ENCODE measurements at places on chromosomes 13 and 19.

GRCh38 chr19:49700563-49700962 lies 9.6 kb downstream of the CPT1C start:
- DNase-seq = no peak

DNA sequence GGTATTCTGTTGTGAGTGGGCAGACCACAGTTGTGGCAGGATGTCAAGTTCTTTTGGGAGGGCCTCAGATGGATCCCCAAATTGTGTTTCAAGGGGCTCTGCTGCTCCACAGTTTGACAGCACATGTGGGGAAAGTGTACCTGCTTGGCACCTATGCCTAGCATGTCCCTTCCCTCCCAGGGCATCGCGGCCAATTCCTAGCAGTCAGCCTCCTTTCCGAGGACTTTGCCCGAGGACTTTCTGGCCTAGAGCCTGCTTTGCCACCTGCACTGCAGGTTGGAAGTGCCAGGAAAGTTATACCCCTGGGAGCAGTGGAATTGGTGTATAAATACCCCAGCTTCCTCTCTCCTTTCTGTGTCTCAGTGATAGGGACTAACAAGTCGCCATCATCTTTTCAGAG lies 11.9 kb upstream of the GPR12 start:
- DNase-seq = no peak

DNA sequence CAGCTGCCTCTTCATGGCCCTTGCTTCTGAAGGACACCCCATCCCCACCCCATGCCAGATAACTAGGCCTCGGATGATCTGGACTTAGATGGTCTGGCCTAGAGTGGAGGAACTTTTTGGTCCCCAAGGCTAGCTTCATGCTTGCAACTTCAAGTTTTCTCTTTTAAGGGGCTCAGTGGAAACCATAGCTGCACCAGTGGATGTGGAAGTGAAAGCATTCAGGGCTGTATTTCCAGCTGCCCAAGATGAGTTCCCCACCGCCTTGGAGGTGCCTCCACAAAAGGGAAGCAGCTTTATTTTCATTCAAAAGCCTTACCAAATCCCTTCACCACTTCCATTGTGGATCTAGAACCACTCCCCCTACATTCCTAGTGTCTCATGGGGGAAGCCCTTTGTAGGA lies 17.6 kb upstream of the GSX1 start:
- no peak for DNase-seq

GRCh38 chr13:110485604-110486003 lies 75.9 kb downstream of the RAB20 start:
- DNase-seq = no peak

DNA sequence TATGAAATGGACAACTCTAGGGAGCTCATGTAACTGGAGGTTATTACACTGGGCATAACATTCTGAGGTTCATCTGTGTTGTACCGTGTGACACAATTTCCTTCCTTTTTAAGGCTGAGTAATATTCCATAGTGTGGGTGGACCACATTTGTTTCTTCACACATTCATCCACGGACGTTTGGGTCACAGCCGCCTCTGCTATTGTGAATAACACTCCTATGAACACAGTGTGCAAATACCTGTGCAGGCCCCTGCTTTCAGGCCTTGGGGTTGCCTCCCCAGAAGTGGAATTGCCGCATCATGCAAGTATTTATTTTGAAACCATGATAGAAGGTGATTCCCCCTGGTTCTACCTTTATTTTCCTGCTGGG lies 63.4 kb upstream of the MCF2L start:
- no peak for DNase-seq

DNA sequence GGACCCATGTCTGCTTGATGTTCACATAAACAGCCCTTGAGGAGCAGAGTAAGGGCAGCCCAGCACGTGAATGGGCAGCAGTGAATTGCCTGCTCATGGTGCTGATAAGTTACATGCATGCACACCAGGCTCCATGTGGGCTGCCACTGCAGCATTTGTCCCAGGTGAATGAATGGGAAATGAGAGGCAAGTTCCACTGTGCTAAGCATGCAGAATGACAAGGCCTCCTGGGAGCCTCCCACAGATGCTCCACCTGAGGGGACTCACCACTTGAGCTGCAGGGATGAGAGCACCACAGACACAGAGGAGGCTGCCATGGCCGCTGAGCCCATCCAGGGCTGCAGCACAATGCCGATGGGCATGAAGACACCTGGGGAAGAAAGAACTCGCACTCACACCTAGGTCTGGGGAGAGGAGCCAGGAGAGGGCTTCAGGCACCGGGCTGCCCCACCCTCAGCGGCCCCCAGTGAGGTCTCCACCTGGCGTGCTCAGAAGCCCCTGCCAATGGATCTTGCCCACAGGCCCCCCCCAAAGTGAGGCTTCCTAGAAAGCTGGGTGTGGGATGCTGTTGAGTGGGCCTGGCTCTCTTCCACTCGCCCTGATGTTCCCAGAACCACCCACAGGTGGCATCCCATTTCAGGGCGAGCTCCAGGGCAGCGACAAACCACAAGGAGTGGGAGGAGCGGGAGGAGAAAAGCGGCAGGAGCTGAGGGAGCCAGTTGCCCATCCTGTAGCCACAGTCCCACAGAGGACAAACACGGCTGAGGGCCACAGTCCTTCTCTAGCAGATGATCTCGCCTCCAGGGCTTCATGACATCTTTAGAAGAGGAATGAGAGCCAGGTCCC lies 73.8 kb downstream of the CCDC70 start:
- no peak for DNase-seq

DNA sequence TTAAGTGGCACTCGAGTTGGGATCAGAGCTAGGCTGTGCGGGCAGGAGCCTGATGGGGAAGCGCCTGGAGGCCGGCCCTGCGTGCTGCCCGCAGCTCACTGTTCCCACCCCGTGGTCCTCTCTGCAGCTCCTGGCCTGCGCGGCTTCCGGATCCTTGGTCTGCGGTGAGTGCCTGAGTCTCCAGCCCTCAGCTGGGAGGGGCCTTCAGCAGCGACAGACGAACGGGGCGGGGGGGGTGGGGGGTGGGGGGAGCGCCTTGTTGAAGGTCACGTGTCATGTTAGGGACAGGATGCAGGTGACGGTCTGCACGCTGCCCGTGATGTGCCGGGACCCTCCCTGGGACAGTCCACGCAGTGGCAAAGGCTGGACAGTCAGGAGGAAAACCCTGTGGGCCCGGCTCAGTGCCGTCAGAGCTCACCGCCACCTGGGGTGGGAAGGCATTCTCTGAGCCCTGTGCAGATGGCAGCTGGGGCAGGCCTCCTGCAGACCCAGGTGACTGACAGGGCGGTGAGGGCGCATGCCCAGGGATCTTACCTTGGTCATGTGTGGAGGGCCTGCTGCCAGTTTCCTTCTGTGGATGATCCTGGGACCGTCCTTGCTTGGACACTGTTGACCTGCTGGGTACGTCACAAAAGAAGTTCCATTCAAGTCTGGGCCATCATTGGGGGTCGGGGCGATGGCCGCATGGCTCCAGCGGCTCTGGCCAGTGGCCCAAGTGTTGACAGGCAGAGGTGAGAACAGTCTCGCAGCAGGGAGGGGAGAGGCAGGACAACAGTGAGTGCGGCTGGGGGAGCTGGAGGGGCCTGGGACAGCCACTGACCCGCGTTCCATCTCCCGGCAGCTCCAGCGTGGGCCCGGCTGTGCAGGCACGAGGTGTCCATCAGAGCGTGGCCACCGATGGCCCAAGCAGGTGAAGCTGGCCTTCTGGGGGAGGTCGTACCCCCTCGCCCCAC lies 4.3 kb downstream of the NDUFS7 start:
- no peak for DNase-seq

GRCh38 chr19:42397263-42398166 lies 7.4 kb upstream of the CNFN start:
- DNase-seq = no peak

- DNase-seq = no peak
Observed at GRCh38 chr19:31500197-31500830, 151.1 kb upstream of the TSHZ3 start.

- no peak for DNase-seq
Observed at GRCh38 chr19:50792272-50793250, 2.3 kb downstream of the ACP4 start.

DNA sequence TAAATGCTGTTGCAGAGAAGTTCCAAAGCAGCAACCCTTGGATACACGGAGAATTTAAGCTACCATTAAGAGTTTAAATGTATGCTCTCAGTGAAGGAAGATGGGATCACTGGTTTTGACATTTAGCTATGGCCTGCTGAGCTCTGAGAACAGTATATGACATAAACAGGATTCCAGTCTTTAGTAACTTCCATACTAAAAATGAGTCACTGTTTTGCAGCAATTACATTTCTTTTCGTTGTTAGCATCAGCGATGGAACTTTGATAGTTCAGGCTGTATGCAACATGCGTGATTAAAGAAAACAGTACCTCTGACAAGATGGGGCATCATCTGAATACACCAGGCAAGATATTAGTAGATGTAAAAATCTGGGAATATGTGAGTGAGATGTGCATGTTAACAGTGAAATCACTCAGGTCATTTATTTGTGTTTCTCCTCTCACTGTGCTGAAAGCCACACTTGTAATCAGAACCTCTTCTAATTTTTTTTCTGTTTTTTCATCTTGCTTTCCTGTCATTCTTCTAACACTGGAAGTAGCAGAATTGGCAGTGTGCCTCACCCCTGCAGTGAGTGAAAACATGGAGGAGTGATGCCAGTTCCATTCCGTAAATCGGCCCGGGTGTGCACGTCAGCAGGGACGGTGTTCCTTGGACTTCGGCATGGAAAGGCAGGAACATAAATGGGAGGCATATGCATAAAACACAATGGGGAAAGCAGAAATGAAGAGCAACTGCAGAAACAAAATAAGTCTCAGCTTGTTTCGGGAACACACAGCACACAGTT lies 361.5 kb downstream of the OXGR1 start:
- DNase-seq = no peak

Data from stimulated activated CD8-positive, alpha-beta memory T cell treated with anti-CD3 and anti-CD28 coated beads, Interleukin-7, amount 100 ng/mL, for 24 hours (primary cell).